ENCODE measurements at places on chromosomes 4 and X.

DNA sequence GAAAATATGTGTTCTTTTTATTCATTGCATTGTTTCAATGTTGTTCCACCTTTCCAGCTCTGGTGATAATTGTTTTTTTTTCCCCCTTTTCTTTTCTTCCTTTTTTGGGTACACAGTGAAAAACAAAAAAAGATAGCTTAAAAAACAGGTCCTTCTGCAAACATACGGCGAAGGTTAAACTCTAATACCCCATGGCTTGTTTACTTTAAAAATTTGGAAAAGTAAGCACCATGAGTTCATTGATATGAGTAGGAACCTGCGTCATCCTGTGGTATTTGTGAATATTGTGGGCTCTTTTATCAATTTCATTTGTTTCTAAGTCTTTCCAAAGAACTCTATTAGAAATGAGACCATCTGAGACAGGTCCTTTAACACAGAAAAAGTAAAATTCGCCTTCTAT lies 123.5 kb downstream of the CHRNA9 start:
- DNase-seq: no peak

DNA sequence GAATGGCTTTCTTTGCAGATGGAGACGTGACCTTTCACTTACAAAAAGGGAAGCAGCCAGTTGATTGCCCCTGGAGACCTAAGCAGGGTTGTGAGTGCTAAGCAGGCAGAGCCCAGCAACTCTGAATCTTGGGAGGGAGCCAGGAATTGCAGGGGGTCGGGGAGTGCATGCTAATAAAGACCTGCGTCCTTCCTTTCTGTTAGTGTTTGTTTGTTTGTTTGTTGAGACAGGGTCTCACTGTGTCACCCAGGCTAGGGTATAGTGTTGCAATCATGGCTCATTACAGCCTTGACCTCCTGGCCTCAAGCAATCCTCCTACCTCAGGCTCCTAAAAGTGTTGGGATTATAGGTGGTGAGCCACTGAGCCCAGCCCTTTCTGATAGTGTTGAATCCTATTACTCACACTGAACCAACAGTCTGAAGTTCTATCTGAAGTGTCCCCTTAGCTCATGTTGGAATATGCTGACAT lies 137.4 kb downstream of the CEP135 start:
- DNase-seq: no peak

DNA sequence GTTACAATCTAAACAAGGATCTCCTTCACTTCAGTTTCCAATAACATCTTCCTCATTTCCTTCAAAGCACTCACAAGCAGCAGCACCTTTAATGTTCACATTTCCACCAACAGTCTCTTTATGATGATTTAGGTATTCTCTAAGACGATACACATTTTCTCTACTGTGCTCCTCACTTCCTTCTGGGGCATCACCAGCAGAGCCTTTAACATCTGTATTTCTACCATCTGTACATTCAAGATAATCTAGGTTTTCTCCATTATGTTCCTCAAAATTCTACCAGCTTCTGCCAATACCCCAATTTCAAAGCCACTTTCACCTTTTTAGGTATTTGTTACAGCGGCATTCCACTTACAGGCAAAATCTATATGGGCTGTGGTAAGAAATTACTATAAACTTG lies 80.6 kb downstream of the FBXW7 start:
- no peak for DNase-seq

- DNase-seq: no peak
These were observed 26.2 kb downstream of the ZNF827 start for GRCh38 chr4:145912376-145912775.

GRCh38 chrX:123779908-123780396 lies 47.1 kb upstream of the THOC2 start:
- DNase-seq: no peak

DNA sequence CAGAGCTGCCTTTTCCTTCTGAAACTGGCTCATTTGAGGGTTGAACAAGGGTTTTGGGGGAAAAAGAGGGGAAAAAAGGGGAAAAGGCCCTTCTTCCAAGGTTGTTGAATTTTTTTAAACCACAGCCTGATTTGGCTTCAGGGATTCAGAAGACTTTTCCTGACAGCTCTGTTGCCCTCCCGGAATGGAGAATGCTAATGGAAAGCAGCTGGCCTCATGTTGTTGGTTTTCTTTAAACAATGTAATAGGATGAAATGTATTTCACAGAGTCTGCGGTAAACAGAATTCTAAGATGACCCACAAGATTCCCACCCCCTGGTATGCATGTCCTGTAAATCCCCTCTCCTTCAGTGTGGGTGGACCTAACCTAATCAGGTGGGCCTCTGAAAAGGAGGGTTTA lies 3.3 kb upstream of the KIAA1210 start:
- DNase-seq: no peak

DNA sequence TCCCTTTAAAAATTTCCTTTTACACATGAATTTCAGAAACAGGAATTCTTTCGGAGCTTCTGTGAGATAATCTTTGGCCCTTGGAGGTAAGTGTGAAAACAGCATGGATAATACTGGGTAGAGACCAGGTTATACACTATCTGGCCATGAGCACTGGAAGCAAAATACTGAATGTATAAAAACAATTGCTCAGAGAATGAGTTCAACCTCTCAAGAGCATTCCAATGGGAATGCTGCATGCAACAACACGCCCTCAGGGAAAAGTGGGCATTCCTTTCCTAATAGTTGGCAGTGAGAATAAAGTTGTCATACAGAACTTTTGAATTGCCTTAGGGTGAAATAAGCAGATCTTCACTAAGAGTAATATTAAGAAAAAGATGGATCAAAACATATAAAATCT lies 574.8 kb upstream of the DIPK2B start:
- no peak for DNase-seq

DNA sequence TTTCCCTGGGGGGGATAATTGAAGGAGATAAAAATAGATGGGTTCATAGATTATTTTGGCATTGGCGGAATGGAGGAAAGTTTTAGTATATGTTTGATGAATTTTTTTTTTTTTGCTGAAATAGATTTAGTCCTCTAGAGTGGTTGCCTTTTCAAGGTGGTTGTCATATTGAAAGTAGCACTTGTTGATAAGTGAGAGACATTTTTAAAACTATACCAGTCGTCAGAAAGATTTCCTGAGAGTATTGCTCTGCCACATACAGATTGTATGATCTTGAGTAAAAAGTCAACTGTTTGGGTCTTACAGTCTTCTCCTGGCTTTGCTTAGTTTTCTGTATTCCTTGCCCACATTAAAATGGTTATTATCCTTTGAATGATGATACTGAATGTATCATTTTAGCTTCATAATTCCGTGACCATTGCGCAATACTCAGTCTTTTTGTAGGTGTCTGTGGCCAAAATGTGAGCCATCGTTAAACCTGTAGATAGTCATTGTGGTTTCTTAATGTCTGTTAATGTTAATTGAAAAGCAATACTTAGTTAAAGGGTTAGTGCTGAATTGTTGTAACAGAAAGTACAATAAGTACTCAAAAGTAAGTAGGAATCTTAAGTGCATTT lies 7.1 kb downstream of the SMARCAD1 start:
- DNase-seq: no peak

DNA sequence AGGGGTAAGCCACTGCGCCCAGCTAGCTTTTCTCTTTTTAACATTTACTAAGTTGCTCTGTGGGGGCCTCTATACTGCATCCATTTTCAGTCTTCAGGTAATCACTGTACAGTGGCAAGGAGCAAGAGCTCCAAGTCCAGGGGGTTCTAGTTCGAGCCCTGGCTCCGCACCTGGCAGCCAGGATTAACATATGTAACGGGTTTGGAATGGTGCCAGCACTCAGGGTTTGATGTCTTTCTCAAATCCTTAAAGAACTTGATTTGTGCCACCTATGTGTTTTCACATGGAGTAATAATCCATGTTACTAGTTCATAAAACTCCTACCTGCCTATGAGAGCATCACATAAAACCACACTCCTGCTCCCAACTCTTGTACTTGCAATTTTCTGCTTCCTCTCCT lies 4.5 kb downstream of the GRPEL1 start:
- DNase-seq: no peak

DNA sequence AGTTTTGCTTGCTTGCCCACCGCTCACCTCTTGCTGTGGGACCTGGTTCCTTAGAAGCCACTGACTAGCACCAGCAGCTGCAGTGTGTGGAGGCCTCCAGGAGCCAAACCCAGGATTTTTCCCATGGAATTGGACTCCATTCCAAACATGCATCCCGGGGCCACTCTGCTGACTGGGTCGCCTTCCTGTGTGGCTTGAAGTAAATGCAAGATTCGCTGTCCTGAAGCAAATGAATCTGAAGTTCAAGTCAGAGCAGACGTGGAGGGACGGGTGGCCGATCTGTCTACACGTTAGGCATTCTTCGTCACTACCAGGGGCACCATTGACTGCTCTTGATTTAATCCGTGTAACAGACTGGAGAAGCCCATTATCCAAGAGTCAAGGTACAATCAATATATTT lies 109.0 kb downstream of the SHOX start:
- no peak for DNase-seq

DNA sequence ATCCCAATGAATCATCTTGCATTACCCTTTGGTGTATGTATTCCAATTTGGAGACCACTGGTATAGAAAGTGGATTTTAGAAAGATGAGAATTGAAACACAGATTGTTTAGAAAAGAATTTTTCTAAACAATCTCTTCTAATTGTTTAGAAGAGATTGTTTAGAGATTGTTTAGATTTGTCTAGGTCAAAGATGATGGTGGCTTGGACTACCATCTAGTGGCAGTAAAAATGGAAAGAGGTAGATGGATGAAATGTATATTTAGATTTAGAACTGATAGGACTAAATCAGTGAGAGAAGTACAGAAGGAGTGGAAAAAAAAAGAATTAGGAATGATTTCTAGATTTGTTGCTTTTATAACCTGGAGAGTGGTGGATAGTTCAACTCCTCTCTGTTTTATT lies 70.6 kb downstream of the ARSJ start:
- no peak for DNase-seq

GRCh38 chr4:6355052-6355451 lies 85.4 kb downstream of the WFS1 start:
- DNase-seq: no peak

GRCh38 chrX:10106806-10107205 lies 50.0 kb upstream of the CLCN4 start:
- DNase-seq: no peak

DNA sequence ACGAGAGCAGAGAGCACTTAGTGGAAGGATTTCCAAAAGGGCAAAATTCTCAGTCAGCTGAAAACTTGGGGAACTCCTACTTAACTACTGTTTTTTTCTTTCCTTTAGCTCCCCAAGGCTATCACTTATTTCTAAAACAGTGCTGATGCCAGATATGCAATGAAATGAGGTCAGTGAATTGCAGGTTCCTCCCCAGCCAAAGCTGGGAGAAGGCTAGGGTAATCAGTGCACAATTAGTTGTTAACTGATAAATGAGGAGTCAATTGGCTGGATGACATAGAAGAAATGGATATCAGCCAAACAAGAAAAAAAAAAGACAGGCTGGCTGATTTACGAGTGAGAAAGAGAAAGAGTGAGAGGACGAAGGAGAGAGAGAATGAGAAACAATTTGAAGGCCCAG lies 195.6 kb downstream of the GPC3 start:
- no peak for DNase-seq

- no peak for DNase-seq
These were observed 240.1 kb downstream of the OPHN1 start for GRCh38 chrX:68193234-68193633.

- DNase-seq: no peak
These were observed 39.0 kb downstream of the JADE1 start for GRCh38 chr4:128848461-128848860.

DNA sequence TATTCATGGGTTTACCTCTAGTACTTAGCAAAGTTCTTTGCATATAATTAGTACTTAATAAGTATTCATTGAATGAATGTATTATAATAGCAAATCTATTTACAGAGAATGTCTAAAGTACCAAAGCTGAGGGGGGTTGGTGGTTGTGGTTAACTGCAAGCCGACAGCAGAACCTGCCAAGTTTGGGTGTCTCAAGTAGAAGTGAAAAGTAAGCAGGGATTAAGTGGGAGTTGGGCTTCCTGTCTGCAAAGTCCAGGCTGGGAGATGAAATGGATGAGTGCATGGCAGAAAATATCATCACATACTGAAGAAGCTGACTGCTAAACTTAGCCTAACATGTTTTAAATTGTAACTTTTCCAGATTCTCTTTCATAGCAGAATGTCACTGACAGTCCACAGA lies 169.6 kb downstream of the CAMK2D start:
- DNase-seq: no peak

DNA sequence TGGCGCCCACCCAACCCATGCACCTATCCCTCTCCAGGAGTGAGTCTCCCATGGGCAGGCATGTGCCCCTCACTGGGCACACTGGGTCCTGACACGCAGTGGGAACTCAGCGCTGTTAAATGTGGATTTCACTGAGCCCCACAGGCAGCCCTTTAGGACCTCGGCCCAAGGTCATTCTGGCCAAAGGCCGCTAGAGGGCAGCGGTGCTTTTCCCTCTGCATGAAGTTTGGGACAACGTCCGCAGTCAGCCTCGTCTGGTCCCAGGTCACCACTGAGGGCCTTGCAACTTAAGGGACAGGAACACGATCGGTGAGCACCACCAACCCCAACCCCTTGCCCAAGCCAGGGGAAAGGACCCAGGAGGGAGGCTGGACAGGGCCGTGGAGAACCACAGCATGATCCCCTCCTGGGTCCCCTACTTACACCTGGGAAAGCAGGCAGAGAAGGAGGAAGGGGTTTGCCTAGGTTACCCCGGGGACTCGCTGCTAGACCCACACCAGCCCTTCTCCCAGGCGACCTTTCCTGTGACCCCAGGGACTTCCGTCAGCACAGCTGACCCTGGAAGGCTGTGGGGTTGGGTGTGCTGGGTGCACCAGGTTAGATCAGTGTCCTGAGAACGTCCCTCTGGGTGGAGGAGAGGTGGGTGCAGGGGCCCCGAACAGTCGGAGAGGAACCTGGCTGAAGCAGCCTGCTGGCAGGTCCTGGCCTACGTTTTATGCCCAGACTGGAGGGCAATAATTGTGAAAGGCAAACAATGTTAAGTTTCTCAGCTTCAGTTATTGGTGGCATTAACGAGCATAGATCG lies 24.0 kb downstream of the CYTL1 start:
- DNase-seq: no peak

- DNase-seq: no peak
These were observed 43.1 kb upstream of the FAM9C start for GRCh38 chrX:13087322-13088155.

- no peak for DNase-seq
These were observed 101.9 kb downstream of the TET2 start for GRCh38 chr4:105248613-105249012.

DNA sequence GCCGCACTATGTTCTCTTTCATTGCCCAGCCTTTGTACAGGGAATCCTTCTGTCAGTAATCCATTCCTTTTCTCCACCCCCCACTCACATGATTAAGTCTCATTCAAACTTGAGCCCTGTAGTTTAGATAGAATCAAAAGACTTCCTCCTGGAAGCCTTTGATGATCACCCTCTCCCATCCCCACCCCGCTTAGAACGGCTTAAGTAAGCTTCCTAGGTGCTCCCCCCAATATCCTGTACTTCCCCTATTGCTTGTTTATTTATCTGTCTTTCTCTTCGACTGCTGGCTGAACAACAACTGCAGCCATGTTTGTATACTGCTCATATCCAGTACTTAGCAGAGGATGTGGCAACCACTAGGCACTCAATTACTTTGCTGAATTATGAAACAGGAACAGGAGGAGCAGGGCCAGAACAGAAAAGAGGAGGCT lies 38.5 kb upstream of the GPC3 start:
- DNase-seq: no peak

- DNase-seq: no peak
These were observed 35.9 kb upstream of the RELL1 start for GRCh38 chr4:37721995-37722638.

- DNase-seq: no peak
These were observed 2.2 kb upstream of the RPL36A start for GRCh38 chrX:101388604-101389003.

- no peak for DNase-seq
These were observed 37.6 kb downstream of the MAGEA9 start for GRCh38 chrX:149819371-149819770.

All from omental fat pad (tissue), 4 donors.